ENCODE measurements at places on chromosomes 2 and 18.

DNA sequence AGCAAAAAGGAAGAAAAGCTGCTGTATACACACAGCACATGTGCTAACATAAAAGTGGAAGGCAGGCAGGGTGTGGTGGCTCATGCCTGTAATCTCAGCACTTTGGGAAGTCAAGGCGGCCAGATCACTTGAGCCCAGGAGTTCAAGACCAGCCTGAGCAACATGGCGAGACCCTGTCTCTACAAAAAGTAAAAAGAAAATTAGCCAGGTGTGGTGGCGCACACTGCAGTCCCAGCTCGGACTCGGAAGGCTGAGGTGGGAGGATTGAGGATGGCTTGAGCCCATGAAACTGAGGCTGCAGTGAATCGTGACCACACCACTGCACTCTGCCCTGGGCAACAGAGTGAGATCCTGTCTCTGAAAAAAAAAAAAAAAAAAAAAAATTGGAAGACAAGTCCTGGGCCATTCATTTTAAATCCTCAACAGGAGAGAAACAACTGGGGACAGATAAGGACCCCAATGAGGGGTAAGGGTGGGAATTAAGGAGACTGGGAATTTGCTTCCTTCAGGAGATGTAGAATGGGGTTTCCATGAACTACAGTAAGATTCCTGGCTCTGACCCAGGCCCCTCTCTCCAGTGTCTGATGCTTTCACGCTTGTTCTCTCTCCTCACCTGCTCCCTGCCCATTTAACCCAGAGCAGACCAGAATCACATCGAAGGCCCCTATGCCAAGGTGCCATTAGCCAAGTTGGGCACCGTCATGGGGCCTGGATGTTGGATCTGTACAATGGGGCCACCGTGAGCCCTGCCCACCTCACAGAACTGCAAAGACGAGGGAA lies 29.6 kb downstream of the TNS1 start:
- H3K27me3 ChIP-seq = no peaks in the 10 kb centered on the region
- H3K27ac ChIP-seq = no peak overlapping the region
- H3K4me3 ChIP-seq = no peak overlapping the region
- H3K4me1 ChIP-seq = 0 out of 2 replicates have a peak, but pooled peaks cover 1% of the 10 kb centered on the region

GRCh38 chr18:57026316-57026715 lies 120.6 kb upstream of the BOD1L2 start:
- no peaks in the 10 kb centered on the region for H3K27me3 ChIP-seq
- H3K4me3 ChIP-seq = no peak overlapping the region
- no peak overlapping the region for H3K27ac ChIP-seq
- no peaks in the 10 kb centered on the region for H3K36me3 ChIP-seq

GRCh38 chr2:137249463-137250130 lies 484.3 kb downstream of the THSD7B start:
- H3K36me3 ChIP-seq = no peaks in the 10 kb centered on the region
- H3K27ac ChIP-seq = no peak overlapping the region
- no peak overlapping the region for H3K4me3 ChIP-seq
- no peaks in the 10 kb centered on the region for H3K4me1 ChIP-seq

- no peak for DNase-seq
- no peaks in the 10 kb centered on the region for H3K27me3 ChIP-seq
- H3K4me3 ChIP-seq = no peak overlapping the region
- no peaks in the 10 kb centered on the region for H3K4me1 ChIP-seq
- no peak overlapping the region for H3K27ac ChIP-seq
Observed at GRCh38 chr18:56891870-56892269, 240.7 kb downstream of the WDR7 start.

DNA sequence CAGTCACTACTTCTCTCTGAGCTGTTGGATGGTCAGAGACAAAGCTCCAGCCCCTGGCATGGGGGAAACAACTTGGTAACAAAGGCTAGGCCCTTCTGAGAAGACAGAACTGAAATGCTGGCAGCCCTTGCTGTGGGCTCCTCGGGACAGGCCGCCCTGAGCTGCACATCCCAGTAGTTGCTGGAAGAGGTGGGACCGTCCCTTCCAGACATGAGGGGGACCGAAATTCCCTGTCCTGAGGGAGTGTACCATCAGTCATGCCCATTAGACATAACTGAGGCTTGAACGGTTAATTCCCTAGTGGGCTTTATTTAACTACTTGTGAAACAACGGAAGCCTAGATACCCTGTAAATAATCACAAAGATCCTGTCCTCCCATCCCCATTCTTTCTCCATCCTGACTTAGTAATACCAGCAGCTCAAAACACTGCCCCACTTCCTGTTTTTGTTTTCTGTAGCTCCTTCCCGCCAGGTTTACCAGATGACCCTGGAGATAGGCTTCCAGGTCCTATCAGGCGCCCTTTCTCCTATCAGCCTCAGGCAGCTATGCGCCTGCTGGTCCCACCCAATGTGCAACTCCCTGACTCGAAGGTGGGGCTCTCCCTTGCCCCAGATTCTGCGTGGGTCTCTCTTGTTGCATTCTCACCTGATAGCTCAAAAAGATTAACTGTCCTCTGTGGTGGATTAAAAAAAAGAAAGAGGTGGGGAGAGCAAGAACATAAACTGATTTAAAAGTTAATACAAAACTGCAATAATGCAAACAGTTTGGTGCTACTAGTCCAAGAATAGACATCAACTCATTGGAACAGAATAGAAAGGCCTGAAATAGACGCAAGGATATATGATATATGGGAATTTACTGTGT lies 37.0 kb upstream of the NT5DC4 start:
- no peak for DNase-seq
- H3K27me3 ChIP-seq = no peaks in the 10 kb centered on the region
- H3K36me3 ChIP-seq = no peaks in the 10 kb centered on the region
- no peak overlapping the region for H3K4me3 ChIP-seq
- no peak overlapping the region for H3K27ac ChIP-seq

DNA sequence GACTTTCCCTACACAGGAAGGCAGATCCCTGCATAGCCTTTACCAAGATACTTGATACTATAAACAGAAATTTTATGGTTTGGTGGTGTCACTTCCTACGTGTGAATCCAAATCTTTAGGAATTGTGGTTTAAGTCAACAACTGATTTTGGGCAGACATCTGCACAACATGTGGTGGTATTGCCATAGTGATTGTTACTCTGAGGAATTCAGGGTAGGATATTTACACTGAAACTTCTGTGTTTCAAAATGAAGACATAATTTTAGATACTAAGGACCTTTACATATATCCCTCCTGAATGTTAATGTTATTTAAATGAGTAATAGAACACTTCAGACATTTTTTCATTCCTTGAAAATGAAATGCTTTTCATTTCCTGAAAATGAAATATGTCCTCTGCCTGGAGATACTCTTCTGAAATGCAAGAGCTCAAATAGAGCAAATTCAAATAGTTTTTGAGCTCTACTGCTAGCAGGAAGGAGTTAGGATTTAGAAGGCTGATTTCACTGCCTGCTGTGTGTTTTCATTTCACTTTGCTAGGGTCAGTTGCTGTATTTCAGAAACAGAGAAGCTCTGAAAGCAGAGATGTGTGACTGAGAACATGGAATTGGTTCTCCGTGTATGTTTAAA lies 77.2 kb downstream of the MDH1 start:
- peaks cover 2% of the 10 kb centered on the region for H3K4me1 ChIP-seq
- H3K27ac ChIP-seq = no peak overlapping the region
- H3K4me3 ChIP-seq = no peak overlapping the region
- H3K27me3 ChIP-seq = no peaks in the 10 kb centered on the region
- no peaks in the 10 kb centered on the region for H3K36me3 ChIP-seq
- DNase-seq = no peak

DNA sequence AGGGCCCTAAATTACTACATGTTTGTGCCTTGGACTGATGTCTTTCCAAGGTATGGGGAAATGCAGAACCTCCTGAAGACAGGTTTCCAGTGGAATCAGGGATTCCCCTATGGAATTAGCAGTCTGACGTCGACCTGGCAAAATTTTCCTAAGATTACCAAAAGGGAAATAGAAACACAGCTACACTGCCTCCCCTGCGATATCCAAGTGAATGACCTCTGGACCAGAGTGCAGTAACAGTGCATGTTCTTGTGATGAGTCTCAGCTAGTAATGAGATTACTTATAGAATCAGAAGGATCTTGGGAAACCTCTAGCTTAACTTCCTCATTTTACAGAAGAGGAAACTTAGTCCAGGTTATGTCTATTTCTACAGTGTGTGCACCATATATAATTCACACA lies 21.3 kb upstream of the CHST9 start:
- H3K36me3 ChIP-seq = no peaks in the 10 kb centered on the region
- no peaks in the 10 kb centered on the region for H3K4me1 ChIP-seq
- DNase-seq = no peak
- no peak overlapping the region for H3K27ac ChIP-seq
- no peaks in the 10 kb centered on the region for H3K27me3 ChIP-seq

DNA sequence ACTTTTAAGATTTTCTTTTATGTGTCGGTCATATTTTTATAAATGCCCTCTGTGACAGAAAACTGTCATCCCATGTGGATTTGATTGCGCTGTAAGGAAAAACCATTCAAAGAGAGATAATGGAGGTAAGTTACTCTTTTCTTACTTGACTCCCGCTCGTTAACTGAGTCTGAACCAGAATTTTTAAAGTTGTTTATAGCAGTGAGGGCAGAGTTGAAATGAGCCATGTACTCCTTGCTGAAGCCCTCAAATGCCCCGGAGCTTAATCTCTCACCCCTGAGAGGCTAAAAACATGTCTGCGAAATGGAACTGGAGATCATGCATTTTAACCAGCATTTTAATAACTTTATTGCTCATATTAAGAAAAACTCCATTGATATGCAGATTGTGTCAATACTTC lies 320.0 kb upstream of the SOX11 start:
- no peak overlapping the region for H3K27ac ChIP-seq
- H3K4me3 ChIP-seq = no peak overlapping the region
- peaks cover 2% of the 10 kb centered on the region for H3K4me1 ChIP-seq
- no peaks in the 10 kb centered on the region for H3K27me3 ChIP-seq
- no peaks in the 10 kb centered on the region for H3K36me3 ChIP-seq

DNA sequence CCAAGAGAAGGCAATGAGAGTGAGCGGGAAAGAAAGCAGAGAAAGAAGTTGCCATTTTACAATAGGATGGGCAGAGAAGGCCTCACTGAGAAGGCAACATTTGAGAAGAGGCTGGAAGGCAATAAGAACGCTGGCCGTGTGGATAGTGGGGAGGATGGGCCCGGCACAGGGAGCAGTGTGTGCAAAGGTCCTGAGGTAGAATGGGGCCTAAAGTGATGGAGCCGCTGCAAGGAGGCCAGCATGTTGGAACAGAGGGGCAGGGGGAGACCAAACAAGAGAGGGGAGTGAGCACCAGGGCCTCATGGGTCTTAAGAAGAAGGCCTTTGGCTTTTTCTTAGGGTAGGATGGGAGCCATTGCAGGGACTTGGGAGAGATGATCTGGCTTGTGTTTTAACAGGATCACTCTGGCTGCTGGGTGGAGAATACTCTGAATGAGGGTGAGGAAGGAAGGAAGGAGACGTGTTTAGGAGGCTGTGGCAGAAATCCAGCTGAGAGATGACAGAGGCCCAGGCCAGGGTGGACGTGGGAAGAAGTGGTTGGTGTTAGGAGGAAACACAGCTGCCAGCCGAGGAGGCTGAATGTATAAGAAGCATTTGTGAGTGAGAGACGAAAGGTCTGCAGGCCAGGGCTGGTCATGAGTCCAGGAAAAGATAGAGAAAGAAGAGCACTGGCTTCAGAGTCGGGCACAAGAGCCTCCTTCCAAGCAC lies 159.8 kb downstream of the KLHL29 start:
- no peak overlapping the region for H3K27ac ChIP-seq
- DNase-seq = no peak
- H3K4me1 ChIP-seq = peaks cover 1% of the 10 kb centered on the region
- no peak overlapping the region for H3K4me3 ChIP-seq
- no peaks in the 10 kb centered on the region for H3K27me3 ChIP-seq

GRCh38 chr2:75454241-75454620 lies 106.5 kb downstream of the EVA1A start:
- no peak overlapping the region for H3K27ac ChIP-seq
- H3K27me3 ChIP-seq = no peaks in the 10 kb centered on the region
- H3K4me3 ChIP-seq = no peak overlapping the region

DNA sequence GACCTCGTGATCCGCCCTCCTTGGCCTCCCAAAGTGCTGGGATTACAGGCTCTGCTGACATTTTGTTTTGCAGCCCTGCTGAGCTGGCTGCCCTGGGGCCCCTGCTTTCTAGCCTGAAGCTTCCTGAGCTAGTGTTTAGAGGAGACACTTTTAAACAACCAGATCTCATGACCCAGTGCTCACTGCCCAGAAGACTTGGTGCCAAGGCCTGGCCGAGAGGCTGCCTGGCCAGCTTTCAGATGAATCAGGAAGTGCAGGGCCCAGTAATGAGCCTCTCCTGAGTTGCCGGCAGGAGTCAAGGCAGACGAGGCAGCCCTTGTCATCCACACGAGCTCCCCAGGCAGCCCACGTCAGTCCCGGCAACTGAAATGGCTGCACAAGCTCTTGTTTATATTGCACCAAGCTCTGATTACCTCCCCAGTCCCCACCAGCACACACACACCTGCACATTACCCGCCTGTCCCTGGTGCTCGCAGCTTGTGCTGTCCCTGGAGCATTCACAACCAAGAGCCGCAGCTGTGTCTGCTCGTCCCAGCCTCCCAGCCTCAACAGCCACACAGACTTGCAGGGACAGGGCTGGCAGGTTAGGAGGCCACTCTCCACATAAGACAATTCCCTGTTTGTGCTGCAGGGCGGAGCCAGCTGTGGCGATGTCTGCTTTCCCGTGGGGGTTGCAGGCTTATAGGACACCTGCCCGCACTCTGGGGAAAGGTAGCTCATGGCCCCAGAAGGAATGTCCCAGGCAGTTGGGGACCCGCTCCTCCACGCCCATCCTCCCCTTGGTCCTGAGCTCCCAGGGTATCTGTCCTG lies 331.2 kb upstream of the MYT1L start:
- H3K27ac ChIP-seq = no peak overlapping the region
- no peaks in the 10 kb centered on the region for H3K36me3 ChIP-seq
- H3K27me3 ChIP-seq = no peaks in the 10 kb centered on the region
- no peak overlapping the region for H3K4me3 ChIP-seq
- no peaks in the 10 kb centered on the region for H3K4me1 ChIP-seq
- no peak for DNase-seq

DNA sequence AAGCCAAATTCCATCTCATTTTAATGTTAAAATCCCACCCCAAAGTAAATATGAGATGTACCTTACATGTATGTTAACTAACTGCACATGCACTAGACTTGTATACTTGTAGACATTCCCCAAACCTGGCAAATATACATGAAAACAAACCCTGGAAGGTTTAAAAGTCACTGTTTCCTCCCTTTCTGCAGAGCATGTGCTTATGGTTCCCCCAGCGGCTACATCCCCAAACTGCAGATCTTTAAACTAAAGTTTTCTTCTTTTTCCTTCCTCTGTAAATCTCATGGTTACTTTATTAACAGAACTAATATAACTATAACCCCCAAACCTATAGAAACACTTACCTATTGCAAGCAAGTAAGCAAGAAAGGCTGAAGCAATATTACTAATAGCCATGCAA lies 731.5 kb downstream of the LRP1B start:
- H3K36me3 ChIP-seq = no peaks in the 10 kb centered on the region
- H3K4me3 ChIP-seq = no peak overlapping the region
- H3K27ac ChIP-seq = no peak overlapping the region
- peak; percentile 18 for DNase-seq
- no peaks in the 10 kb centered on the region for H3K27me3 ChIP-seq

DNA sequence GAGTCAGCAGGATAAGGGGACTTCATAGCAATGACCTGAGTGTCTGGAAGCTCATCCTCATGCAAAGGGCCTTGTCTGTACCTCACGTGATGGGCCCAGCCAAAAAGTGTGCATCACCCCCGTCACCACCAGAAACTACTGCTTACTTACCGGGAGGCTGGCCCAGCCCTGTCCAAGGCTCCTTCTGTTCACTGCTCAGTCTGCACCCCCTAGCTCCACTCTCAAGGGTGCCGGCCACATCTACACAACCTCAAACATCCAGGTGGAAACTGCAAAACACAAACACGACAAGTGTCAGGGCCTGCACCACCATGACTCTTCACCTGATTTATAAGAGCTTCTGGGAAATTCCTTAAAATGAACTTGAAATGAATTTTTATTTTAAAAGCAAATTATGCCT lies 55.1 kb downstream of the ADD2 start:
- no peak overlapping the region for H3K27ac ChIP-seq
- peaks cover 9% of the 10 kb centered on the region for H3K4me1 ChIP-seq
- H3K27me3 ChIP-seq = no peaks in the 10 kb centered on the region
- peaks cover 7% of the 10 kb centered on the region for H3K36me3 ChIP-seq
